H4 (cell line): ENCODE measurements at places on chromosomes 7 and 10. TPM values are rescaled to one million over a fixed set of nuclear protein-coding genes. Genes with fewer than 3 reads are reported as not detected.

MUC12 gene
- 0.54 and 1.0 TPM in 2 replicates for total RNA-seq

PNLIPRP1 gene
- not detected in 2 replicates for total RNA-seq

OR13A1 gene
- total RNA-seq: not detected in 2 replicates

CALML5 gene
- total RNA-seq: not detected in 2 replicates

HOXA3 gene
- 1.1 and 5.5 TPM in 2 replicates for total RNA-seq

IDI2 gene
- total RNA-seq: not detected in 2 replicates

ATG9B gene
- 0.17 TPM in 1 of 2 replicates, not detected in the other for total RNA-seq

XRCC2 gene
- total RNA-seq: 4.4 and 6.8 TPM in 2 replicates

ENKUR gene
- not detected in 2 replicates for total RNA-seq

FIGNL1 gene
- total RNA-seq: 46.2 and 51.8 TPM in 2 replicates

PAOX gene
- not detected in 2 replicates for total RNA-seq

TRIM50 gene
- not detected in 2 replicates for total RNA-seq

PITX3 gene
- total RNA-seq: not detected in 2 replicates

BTBD16 gene
- not detected in 2 replicates for total RNA-seq

CYP26C1 gene
- not detected in 2 replicates for total RNA-seq

PSAP gene
- 428 and 490 TPM in 2 replicates for total RNA-seq

TDRD1 gene
- not detected in 2 replicates for total RNA-seq

BMPER gene
- 0.08 and 0.19 TPM in 2 replicates for total RNA-seq
